Lung (tissue), 17 donors: ENCODE measurements at places on chromosomes 4 and X.
A peak's percentile ranks its signal among the peaks of the same experiment; 100 is the strongest.

GRCh38 chr4:56271131-56271530, 116.2 kb downstream of the AASDH start:
- H3K4me1 ChIP-seq = no peaks in the 10 kb centered on the region
- H3K27ac ChIP-seq = no peak overlapping the region
- H3K27me3 ChIP-seq = no peaks in the 10 kb centered on the region
- H3K4me3 ChIP-seq = no peak overlapping the region
- DNase-seq = no peak
- no peaks in the 10 kb centered on the region for H3K36me3 ChIP-seq

DNA sequence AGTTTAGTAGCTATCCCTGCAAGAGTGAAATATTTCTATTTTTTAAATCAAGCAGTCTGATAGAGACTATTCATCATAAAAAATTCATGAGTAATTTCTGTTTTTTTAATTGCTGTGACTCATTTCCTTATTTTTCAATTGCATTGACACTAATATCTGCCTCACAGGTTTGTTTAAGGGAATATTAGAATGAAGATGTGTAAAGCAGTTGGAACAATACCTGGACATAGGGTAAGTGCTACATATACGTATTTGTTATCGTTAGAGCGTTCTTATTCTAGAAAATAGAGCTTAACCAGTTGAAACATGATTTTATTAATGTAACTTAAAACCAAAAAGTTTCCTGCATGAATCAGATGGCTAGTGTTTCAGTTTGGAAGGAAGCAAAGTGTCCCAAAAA, 2211.3 kb downstream of the PCDH7 start:
- no peak overlapping the region for H3K4me3 ChIP-seq
- H3K27ac ChIP-seq = no peak overlapping the region
- H3K36me3 ChIP-seq = no peaks in the 10 kb centered on the region

DNA sequence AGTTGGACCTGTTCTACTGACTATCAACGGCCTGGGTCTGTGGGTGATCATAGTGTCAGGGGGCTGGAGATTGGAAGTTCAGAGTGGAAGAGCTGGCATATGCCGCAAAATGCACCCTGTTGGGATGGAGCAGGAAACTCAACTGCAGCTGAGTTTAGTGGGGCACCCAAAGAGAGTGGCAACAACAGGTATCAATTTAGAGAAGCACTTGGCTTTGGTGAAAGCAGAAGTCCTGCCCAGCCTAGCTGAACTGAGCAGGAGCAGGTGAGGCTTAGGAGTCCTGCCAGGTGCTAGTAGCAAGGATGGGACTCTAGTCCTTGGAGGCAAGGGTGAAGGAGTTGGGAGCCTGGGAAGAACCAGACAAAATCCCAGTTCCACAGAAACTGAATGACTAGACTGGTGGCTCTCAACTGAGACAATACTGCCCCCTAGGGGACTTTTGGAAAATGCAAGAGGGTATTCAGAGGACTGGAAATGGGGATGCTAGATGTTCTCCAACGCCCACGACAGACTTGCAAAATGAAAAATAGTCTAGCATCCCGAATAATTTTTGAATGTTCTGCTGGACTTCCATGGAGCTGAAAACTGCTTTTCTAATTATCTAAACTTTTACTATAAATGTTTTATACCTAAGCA, 49.4 kb downstream of the RTL9 start:
- H3K4me1 ChIP-seq = no peaks in the 10 kb centered on the region
- H3K27ac ChIP-seq = no peak overlapping the region
- H3K27me3 ChIP-seq = peaks cover 21% of the 10 kb centered on the region
- no peak overlapping the region for H3K4me3 ChIP-seq
- no peaks in the 10 kb centered on the region for H3K36me3 ChIP-seq
- DNase-seq = peak; percentile 71

DNA sequence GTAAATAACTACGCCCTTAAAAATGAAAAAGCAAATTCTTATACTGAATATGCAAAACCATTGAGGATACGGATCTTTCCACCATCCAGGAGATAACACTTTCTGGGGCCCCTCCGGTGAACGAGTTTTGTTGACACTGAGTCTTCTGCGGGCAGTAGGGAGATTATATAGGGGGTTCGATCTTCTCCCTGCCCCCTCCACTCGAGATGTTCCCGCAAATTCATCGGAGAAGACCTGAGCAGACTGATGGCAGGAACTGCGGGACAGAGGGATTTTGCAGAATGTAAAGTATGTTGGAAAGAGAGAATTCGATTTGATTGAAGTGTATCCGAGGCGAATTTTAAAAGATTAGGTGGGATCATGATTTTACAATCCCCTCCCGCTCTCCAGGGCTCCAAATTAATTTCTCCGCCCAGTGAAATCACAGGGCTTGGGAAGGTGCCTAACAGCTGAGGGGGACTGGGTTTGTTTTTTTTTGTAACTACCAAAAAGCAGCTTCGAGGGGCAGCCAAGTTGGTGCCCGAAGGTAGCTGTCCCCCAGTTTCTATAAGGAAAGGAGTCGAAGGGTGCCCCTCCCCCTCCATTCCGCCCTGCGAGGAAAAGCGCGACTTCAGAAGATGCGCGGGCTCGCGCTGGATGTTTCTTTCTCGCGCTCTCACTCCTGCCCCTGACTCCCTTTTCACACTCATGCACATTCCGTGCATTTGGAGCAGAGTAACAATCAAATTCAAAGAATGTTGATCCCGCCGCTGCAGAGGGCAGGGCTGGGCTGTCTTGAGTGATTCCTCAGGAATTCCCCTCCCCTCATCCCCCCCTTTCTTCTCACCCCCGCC, 1.2 kb downstream of the TMEM255A start:
- no peak overlapping the region for H3K27ac ChIP-seq
- no peaks in the 10 kb centered on the region for H3K4me1 ChIP-seq
- H3K4me3 ChIP-seq = no peak overlapping the region
- DNase-seq = peak; percentile 29
- peaks cover 73% of the 10 kb centered on the region for H3K27me3 ChIP-seq
- no peaks in the 10 kb centered on the region for H3K36me3 ChIP-seq

DNA sequence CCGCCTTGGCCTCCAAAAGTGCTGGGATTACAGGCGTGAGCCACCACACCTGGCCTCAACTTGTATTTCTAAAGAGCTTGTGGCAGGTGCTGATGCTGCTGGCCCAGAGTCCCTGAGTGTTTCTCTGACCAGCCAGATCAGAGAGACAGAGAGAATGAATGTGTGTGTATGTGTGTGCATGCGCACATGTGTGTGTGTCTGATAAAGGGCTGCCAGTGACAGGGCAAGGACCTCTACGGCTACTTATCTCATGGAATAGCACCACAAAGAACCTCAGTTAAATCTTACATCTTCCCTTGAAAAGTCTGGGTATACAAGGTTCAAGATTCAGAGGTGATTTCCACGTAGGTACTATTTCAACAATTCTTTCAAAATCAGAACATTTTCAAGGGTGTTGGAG, 86.0 kb downstream of the SCD5 start:
- no peak overlapping the region for H3K27ac ChIP-seq
- H3K36me3 ChIP-seq = no peaks in the 10 kb centered on the region
- no peaks in the 10 kb centered on the region for H3K4me1 ChIP-seq
- H3K27me3 ChIP-seq = no peaks in the 10 kb centered on the region
- no peak for DNase-seq

DNA sequence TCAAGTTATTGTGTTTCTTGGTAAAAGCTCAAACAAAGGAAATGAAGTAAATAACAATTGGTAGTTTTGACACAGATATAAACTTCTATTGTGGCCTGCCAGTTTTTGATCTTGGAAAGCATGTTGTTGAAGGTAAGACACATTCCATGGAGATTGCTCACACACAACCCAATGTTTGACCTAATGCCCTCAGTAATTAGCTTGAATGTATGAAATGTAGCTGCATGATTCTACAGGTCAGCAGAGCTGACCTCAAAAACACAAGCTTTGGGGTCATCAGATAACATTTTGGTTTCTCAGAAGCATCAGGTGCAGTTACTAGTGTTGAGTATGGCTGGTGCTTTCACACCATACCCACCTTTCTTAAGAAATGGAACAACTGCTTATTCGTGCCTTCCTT, 16.5 kb downstream of the GPR173 start:
- H3K36me3 ChIP-seq = peaks cover 2% of the 10 kb centered on the region
- H3K4me1 ChIP-seq = no peaks in the 10 kb centered on the region
- DNase-seq = no peak
- H3K27ac ChIP-seq = no peak overlapping the region
- H3K27me3 ChIP-seq = peaks cover 32% of the 10 kb centered on the region

- no peak overlapping the region for H3K4me3 ChIP-seq
- peaks cover 1% of the 10 kb centered on the region for H3K4me1 ChIP-seq
- DNase-seq = no peak
- no peaks in the 10 kb centered on the region for H3K27me3 ChIP-seq
- H3K27ac ChIP-seq = no peak overlapping the region
Observed at GRCh38 chrX:48636776-48637175, 39.5 kb downstream of the WDR13 start.

- no peak overlapping the region for H3K4me3 ChIP-seq
- H3K27me3 ChIP-seq = no peaks in the 10 kb centered on the region
- DNase-seq = no peak
- H3K36me3 ChIP-seq = no peaks in the 10 kb centered on the region
Observed at GRCh38 chr4:100816436-100817045, 298.7 kb upstream of the EMCN start.

GRCh38 chr4:10084651-10085358, 31.8 kb downstream of the WDR1 start:
- no peak for DNase-seq
- peaks cover 61% of the 10 kb centered on the region for H3K36me3 ChIP-seq
- H3K27me3 ChIP-seq = no peaks in the 10 kb centered on the region
- H3K4me3 ChIP-seq = no peak overlapping the region

DNA sequence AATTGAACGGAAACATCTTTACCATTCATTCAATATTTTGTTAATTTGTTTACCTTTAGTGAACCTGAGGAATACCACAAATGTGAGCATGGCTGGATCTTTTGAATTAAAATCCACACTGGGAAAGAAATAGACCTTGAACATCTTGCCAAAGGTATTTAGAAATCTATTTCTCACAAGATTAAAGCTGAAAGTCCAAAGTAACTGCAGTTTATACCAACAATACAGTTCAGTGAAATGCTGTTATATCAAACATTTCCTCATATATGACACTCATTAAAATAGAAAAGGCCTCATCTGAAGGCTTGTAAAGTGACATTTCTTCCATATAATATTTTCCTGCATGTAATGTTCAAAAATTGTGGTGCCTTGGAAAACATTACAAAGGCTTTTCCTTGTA, 166.5 kb upstream of the HAND2 start:
- no peaks in the 10 kb centered on the region for H3K4me1 ChIP-seq
- H3K27me3 ChIP-seq = no peaks in the 10 kb centered on the region
- H3K36me3 ChIP-seq = no peaks in the 10 kb centered on the region
- no peak for DNase-seq
- H3K27ac ChIP-seq = no peak overlapping the region

GRCh38 chr4:176271749-176272148, 2.7 kb upstream of the ASB5 start:
- H3K4me3 ChIP-seq = no peak overlapping the region
- no peaks in the 10 kb centered on the region for H3K27me3 ChIP-seq
- no peaks in the 10 kb centered on the region for H3K36me3 ChIP-seq
- DNase-seq = no peak

GRCh38 chrX:9867753-9868152, 81.5 kb downstream of the SHROOM2 start:
- H3K4me1 ChIP-seq = no peaks in the 10 kb centered on the region
- H3K27ac ChIP-seq = no peak overlapping the region
- no peak overlapping the region for H3K4me3 ChIP-seq
- H3K36me3 ChIP-seq = no peaks in the 10 kb centered on the region

DNA sequence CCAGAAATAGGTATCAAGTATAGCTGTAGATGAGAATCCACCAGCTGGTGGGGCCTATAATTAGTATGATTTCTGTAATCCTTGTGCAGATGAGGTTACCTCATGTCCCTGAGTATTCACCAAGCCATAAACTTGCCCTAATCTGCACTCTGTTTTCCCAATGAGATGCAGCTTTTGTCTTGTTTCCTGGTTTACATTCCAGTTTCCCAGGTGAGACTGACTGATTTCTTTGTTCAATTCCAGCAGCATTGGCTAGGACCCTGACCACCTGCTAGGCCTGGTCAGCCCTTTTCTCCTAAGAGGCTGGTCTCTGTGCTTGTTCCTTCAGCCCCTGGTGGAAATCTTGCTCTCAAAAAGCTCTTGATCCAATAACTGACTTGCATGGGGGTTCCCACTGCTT, 44.6 kb downstream of the GABRB1 start:
- no peaks in the 10 kb centered on the region for H3K4me1 ChIP-seq
- no peaks in the 10 kb centered on the region for H3K27me3 ChIP-seq

DNA sequence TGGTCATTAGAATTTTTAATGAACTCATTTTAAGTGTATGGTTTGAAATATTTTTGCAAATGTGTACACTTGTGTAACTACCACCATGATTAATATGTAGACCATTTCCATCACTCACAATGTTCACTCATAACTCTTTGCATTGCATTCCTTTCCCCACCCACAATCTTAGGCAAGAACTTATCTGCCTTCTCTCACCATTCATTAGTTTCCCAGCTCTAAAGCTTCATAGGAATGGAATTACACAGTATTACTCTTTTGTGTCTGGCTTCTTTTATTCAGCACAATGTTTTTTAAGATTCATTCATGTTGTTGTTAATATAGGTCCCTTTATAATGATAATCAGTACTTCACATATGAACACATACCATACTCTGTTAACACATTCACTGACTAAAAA, 106.1 kb downstream of the ARAP2 start:
- H3K36me3 ChIP-seq = no peaks in the 10 kb centered on the region
- no peak overlapping the region for H3K4me3 ChIP-seq
- DNase-seq = no peak
- no peak overlapping the region for H3K27ac ChIP-seq

GRCh38 chr4:84995386-84995785, 28.9 kb upstream of the WDFY3 start:
- H3K4me1 ChIP-seq = no peaks in the 10 kb centered on the region
- DNase-seq = no peak
- H3K27ac ChIP-seq = no peak overlapping the region
- no peaks in the 10 kb centered on the region for H3K27me3 ChIP-seq
- no peak overlapping the region for H3K4me3 ChIP-seq

- no peak overlapping the region for H3K4me3 ChIP-seq
- H3K4me1 ChIP-seq = no peaks in the 10 kb centered on the region
- no peak overlapping the region for H3K27ac ChIP-seq
- peaks cover 7% of the 10 kb centered on the region for H3K27me3 ChIP-seq
- no peaks in the 10 kb centered on the region for H3K36me3 ChIP-seq
Observed at GRCh38 chrX:39675619-39676018, 422.1 kb downstream of the BCOR start.

GRCh38 chrX:8037593-8038348, 110.6 kb upstream of the PNPLA4 start:
- peaks cover 25% of the 10 kb centered on the region for H3K27me3 ChIP-seq
- peaks cover 2% of the 10 kb centered on the region for H3K4me1 ChIP-seq
- H3K36me3 ChIP-seq = no peaks in the 10 kb centered on the region

GRCh38 chr4:55251896-55252295, 94.1 kb upstream of the SRD5A3 start:
- no peak for DNase-seq
- no peaks in the 10 kb centered on the region for H3K4me1 ChIP-seq
- H3K27me3 ChIP-seq = peaks cover 5% of the 10 kb centered on the region
- no peak overlapping the region for H3K27ac ChIP-seq

- peak overlapping the region; percentile 40 for H3K27ac ChIP-seq
- peaks cover 2% of the 10 kb centered on the region for H3K4me1 ChIP-seq
- H3K4me3 ChIP-seq = no peak overlapping the region
- no peaks in the 10 kb centered on the region for H3K27me3 ChIP-seq
Observed at GRCh38 chr4:112318239-112319142, 21.3 kb downstream of the ALPK1 start.

GRCh38 chr4:179472164-179472563, 2029.9 kb upstream of the AGA start:
- H3K36me3 ChIP-seq = no peaks in the 10 kb centered on the region
- no peaks in the 10 kb centered on the region for H3K27me3 ChIP-seq
- no peaks in the 10 kb centered on the region for H3K4me1 ChIP-seq
- DNase-seq = no peak

- no peaks in the 10 kb centered on the region for H3K36me3 ChIP-seq
- peak; percentile 72 for DNase-seq
- H3K27me3 ChIP-seq = no peaks in the 10 kb centered on the region
- H3K4me3 ChIP-seq = no peak overlapping the region
- no peak overlapping the region for H3K27ac ChIP-seq
Observed at GRCh38 chr4:114384629-114385028, 214.0 kb upstream of the UGT8 start.
